ENCODE measurements at places on chromosomes 7 and 10.

GRCh38 chr7:47484923-47485639 lies 96.8 kb downstream of the TNS3 start:
- no peak for DNase-seq

DNA sequence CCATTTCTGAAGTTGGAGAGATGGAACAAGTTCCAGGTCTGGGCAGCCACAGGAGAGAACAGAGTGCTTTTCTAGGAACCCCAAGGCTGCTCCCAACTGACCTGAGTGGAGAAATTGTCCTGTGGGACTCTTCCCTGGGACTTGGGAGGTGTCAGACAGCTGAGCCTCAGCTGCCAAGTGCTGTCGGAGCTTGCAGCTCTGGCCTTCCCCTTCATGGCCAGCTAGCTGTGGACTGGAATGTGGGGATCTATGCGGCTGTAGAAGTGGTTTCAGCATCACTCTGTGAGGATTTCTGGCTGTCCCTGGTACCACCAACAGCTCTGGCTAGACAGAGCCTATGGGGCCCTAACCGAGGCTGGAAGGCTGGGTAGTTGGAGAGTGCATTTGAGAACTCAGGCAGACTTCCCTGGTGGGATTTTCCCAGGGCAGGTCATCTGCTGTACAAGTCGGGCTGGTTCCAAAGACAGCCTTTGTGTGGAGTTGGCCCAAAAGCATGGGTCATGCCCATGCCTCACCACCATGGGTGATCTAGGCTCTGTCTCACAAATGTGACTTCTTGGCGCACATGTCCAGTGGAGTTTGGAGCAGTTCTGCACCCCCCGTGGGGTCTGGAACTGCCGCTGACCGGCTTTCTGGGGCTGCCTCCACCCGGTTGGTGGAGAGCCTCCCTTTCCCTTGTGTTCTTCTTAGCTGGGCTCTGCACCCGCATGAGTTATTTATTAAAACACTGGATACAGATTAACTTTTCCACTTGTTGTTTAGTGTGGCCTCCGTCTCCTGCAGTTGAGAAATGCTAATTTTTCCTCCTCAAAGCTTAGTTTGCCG lies 10.9 kb downstream of the SUFU start:
- peak; percentile 91 for DNase-seq

GRCh38 chr10:27360581-27361172 lies 120.1 kb upstream of the ACBD5 start:
- DNase-seq = peak; percentile 15

- no peak for DNase-seq
Observed at GRCh38 chr10:3977761-3978160, 192.8 kb upstream of the KLF6 start.

GRCh38 chr7:25906003-25906402 lies 246.0 kb upstream of the NFE2L3 start:
- no peak for DNase-seq

- DNase-seq = no peak
Observed at GRCh38 chr7:10604128-10604527, 369.5 kb upstream of the PHF14 start.

- DNase-seq = no peak
Observed at GRCh38 chr7:99362801-99363200, 11.7 kb upstream of the ARPC1B start.

- DNase-seq = no peak
Observed at GRCh38 chr10:51394039-51394438, 305.4 kb downstream of the CSTF2T start.

- no peak for DNase-seq
Observed at GRCh38 chr10:43939939-43940820, 291.5 kb upstream of the ZNF32 start.

All from epithelial cell of proximal tubule (primary cell).